ENCODE measurements at places on chromosomes 3 and 15. TPM values are rescaled to one million over a fixed set of nuclear protein-coding genes. Genes with fewer than 3 reads are reported as not detected.

DNA sequence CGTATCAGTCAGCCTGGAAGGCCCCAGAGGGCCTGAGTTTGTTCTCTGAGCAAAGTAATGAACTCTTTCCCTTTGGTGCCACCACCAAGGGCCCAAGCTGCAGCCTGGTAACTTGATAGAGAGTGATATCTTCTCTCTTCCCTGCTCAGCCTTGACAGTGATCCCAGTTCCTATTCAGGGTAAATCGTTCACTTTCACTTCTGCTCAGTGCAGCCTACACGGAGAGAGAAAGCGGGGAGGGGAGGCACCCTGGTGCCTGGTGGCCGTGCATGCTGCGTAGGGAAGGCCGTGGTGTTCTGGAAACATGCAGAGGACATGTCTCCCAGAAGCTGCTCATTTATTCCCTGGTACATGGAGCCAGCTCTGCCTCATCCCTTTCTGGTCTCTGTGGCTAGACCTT is 54.9 kb downstream of the KIF9 start:
- no peak for DNase-seq

- no peak for DNase-seq
Measured at GRCh38 chr3:134367869-134368750, 6.1 kb downstream of the AMOTL2 start.

DNA sequence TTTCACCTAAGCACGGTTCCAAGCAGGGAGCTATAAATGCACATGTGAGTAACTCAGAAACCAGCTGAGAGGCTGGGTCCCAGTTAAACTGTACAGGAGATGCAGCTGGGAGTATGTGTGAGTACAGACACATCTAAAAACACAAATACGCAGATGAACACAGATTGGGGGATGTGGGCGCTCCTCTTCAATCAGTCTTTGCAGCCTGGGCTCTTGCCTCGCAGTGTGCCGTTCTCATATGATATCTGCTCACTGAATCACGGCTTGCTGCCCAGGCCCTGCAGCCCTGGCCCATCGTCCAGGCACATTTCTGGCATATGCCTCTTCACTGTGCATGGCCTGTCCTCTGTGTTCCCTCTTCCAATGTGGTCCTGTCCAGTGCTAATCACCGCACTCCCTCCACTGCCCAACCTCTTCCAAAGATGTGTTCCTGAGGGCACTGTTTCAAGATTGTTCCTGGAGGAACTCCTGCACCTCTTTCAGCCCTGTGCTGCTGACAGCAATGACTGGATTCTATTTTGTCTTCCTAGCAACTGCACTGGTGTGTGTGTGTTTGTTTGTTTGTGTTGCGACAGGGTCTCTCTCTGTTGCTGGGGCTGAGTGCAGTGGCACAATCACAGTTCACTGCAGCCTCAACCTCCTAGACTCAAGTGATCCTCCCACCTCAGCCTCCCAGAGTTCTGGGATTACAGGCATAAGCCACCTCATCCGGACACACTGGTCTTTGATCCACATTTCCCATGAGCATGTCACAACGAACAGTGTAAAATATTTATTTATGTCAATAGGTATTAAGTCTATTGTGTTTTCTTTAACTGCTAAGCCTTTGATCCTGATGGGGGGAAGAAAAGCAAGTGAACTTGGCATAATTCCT is 17.0 kb downstream of the CA12 start:
- no peak for DNase-seq

DNA sequence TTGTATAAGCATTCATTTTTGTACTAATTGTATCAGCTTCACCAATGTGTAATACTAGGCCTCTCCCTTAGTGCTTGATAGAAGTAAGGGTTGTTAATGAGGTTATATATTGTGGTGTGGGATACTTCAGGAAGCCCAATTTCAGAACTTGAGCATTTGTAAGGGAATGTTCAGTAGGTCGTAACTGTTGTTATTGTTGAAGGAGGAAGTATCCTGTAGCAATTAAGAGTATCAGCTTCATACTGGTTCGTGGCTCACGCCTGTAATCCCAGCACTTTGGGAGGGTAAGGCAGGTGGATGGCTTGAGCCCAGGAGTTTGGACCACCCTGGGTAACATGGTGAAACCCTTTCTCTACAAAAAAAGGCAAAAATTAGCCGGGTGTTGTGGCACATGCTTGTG is 30.6 kb downstream of the IQGAP1 start:
- no peak for DNase-seq

DNA sequence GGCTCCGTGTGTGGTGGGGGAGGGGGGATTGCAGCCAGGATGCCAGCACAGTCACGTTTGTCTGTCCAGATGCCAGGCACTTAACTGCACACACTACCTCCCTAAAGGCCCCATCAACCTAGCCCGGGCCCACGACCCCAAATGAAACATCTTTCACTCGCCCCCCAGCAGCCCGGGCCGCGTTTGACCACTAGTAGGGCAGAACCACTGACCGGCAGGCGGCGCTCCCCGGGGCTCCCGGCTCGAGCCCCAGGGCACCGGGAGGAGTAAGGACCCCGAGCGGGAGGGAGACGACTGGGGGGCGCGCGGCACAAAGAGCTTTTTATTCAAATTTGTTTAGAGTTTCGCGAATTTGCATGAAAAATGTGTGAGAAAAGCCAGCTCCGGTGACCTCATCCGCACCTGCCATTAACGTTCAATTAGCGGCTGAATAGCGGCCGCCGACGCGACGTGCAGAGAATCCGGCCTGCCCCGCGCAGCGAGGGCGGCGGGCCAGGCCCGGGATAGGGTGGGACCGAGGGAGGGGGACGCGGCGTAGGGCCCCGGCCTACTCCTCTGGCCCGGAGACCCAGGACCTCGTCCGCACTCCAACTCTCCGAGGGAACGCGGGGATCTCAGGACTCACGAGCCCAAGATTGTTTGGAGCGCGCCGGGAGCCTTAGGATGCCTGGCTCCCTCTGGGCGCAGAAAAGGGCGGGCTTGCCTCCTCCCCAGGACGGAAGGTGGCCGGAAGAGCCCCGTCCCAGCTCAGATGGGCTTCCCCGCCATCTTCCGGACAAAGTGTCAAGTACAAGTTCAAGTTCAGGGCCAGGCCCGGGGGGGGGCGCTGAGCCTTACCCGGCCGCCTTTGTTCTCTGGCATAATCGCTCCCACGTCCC is 64.9 kb upstream of the POLG start:
- peak; percentile 73 for DNase-seq

DNA sequence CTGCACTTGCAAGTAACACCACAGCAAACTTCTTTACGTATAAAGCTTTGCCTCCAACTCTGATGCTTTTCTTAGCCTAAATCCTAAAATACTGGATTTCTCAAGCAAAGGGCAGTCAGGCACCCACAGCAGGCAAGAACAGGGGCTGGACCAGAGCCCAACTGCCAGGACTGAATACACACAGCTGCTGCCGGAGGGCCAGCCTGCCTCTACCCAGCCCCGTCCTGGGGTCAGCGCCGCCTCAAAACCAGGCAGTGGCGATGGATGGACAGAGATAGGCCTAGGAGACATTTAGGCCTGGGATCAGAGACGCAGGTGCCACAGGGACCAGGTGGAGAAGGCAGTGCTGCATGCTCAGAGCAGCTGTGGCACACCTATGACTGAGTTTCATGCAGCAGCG is 47.6 kb upstream of the SEC61A1 start:
- no peak for DNase-seq

DNA sequence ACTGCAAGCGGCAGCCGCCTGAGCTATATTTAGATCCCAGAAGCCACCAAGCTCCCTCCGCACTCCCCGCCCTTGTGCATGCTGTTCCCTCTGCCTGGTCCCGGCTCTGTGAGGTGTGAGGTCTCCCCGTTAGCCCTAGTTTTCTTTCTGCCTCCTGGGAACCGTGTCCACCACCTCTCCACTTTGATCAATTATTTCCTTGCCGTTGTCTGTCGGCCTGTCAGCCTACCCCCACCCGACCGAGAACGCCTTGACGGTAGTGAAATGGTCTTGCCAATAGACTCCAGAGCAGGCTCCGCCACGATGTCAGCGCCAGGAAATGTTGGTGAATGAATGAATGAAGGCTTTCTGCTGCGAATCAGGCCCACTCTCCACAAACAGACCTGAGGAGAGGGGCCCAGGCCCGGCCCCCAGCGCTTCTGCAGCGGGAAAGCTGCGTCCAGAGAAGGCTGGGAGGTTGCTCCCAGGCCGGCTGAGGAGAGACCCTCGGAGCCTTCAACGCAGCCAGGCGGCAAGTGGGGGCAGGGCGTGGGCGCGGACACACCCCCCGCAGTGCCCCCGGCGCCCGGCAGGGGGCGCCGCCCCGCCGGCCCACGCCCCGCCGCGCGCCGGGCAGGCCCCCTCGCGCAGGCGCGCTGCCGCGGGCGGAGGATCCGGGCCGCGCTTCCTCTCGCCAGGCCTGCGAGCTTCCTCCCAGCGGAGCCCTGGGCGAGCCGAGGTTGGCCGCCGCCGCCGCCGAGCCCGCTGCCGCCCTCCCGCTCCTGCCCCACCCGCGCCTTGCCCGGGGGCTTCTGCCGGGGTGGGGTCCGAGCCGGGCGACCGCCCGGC is at the start of gene CSK:
CSK (plus strand) TSS at position 650 of the 828 bp plus-strand sequence. CDS start 16,218 bp downstream, outside the sequence.
- DNase-seq, result peak; percentile 61

GRCh38 chr3:72538070-72538745 is 310.0 kb downstream of the SHQ1 start:
- DNase-seq, result no peak

DNA sequence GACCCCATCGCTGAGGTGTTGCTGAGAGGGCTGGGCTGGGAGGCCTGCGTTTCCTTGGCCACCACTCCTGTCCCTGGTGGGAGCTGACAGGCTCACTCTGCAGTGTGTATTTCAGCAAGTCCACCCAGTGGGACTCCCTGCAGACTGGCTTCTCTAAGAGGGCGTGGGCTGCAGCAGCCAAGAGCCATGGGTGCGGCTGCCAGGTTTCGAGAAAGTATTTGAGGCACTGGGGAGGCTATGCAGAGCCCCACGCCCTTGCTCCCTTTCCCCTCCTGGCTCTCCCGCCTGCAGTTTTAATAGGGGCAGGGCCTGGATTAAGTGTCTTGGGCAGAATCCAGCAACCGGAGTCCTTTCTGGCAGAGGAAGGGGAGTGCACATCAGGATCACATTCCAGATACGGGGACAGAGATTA is 242.1 kb downstream of the THSD4 start:
- DNase-seq, result no peak

GRCh38 chr3:165619069-165619468 is 218.2 kb downstream of the BCHE start:
- no peak for DNase-seq

DNA sequence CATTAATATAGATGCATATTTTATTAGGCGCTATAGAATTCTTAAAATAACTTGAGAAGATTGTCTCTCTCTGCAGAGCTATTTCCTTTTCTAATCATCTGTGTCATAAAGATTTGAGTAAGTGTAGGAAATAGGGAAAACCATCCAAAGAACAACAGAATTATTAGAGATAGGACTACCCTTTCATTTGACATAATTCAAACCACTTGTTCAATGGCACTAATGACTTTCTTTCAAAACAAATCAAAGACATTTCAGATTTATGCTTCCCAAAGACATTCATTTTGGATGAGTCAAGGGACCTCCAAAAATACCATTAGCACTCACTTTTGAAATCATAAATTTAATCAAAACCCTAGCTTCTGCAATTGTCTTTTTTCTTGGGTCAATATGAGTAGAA is 29.5 kb downstream of the PRICKLE2 start:
- DNase-seq, result no peak

DNA sequence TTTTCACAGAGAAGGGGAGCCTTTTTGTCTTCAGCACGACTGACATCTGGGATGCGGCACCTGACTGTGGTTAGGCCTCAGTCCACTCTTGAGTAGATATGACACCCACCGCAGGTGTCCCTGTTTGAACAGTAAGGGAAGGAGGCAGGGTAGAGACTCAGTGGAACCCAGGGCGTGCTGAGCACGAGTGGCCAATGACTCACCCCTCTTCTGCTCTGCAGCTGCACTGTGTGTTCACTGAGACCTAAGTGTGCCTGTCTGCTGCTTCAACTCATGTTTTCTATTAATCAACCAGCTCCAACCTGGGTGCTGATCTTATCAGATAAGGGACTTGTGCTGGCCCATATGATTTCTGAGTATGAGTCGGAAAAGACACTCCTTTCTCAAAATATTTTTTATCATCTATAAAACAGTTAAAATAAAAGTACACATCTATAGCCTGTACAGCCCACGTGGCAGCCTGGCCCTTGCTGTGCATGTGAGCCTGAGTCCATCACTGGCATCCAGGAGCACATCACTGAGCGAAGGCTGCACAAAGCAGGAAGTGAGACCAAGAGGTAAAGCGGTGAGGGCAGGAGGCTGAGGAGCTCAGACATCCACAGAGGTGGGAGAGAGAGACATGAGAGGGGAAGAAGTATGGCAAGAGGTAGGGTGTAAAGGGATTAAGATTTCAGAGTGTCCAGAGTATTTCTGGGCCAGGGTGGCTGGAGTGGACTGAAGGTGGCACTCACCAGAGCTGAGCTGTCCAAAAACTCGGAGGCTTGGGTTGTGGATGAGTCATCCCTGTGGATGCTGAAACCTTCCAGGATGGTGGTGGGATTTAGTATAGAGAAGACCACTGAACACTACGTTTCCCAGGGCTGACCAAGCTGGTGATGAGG is 49.2 kb downstream of the SLC41A3 start:
- DNase-seq, result peak; percentile 43

GRCh38 chr3:168459226-168459784 is 363.6 kb upstream of the GOLIM4 start:
- DNase-seq, result no peak

DNA sequence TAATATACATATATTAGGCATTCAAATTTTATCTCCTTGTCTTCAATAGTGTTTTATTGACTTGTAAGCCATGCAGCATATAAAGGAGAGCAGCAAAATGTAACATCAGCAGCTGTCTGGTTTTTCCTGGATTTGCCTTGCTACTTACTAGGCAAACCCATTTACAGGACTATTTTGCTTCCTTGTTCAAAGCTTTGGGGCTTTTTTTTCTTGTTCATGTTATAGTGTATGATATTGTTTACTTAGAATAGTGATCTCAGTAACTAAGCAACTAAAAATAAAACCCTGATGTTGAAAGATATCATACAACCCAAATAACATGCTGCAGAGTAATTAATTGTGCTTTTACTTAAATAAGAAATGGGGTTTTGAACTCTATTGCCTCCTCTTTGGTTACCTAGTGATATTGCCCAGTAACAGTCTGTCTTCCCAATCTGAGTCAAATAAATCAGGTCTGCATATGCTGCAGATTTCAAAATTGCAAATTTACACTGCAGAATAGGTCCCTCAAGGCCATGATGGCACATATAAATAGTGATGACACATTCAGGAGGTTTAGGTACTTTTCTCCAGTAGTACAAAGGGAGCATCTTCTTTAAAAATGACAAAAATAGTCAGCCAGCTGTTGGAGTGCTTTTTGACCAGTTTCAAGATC is 578.1 kb upstream of the NECTIN3 start:
- no peak for DNase-seq

- no peak for DNase-seq
Measured at GRCh38 chr3:188166441-188166840, 12.5 kb downstream of the LPP start.

MRAS gene
- total RNA-seq, result 11.2 TPM

FRMD5 gene
- 4.1 TPM for total RNA-seq

STAC gene
- total RNA-seq, result 22.3 TPM

ALPK3 gene
- total RNA-seq, result 0.25 TPM

TM6SF1 gene
- 1.1 TPM for total RNA-seq

SLC6A1 gene
- total RNA-seq, result not detected

ABHD2 gene
- 34.6 TPM for total RNA-seq

SCAANT1 gene
- not detected for total RNA-seq

CMTM8 gene
- 4.6 TPM for total RNA-seq
